Mammary epithelial cell (primary cell): ENCODE measurements at places on chromosomes 3 and 15.

DNA sequence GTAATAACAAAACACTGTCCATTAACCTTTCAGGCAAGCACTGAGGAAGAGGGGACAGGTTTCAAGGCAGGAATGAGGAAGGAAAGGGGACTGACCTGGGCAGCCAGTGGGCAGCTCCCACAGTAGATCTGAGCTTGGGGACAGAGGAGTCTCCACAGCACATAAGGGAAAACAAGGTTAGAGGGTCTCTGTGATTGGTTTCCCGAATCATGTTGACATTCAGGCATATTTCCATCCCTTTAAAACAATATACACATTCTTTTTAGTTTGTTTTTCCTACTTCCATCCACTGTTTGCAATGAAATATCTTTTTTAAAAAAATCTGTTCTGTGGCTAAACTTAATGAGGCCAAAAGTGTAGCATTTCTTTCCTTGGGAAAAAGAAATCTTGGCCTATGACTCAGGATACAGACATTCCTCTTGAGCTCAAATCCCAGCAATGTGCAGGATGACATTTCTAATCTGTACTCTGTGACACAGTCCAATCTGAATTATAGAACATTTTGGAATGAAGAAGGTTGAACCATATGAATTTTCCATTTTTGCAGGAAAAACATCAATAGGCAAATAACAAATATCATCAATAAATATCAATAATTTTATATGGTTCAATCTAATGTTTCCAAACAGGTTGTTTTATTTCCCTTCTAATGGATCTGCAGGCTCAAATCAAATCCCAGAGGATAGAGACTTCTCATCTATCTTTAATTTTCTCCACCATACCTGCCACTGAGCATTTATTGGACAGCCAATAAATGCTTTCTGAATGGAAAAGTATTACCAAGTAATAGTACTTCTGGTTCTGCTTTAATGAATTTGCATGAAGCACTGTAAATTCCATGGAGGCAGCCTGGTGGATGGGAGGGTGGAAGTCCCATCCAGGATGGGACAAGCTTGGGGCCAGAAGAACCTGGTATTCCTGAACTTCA is 54.1 kb downstream of the ITGB5 start:
- no peak for DNase-seq

- DNase-seq, result peak; percentile 45
Measured at GRCh38 chr3:57855281-57855680, 99.2 kb downstream of the SLMAP start.

- DNase-seq, result no peak
Measured at GRCh38 chr3:139318826-139319225, 25.0 kb upstream of the MRPS22 start.

- no peak for DNase-seq
Measured at GRCh38 chr3:115595611-115596275, 27.6 kb upstream of the GAP43 start.

DNA sequence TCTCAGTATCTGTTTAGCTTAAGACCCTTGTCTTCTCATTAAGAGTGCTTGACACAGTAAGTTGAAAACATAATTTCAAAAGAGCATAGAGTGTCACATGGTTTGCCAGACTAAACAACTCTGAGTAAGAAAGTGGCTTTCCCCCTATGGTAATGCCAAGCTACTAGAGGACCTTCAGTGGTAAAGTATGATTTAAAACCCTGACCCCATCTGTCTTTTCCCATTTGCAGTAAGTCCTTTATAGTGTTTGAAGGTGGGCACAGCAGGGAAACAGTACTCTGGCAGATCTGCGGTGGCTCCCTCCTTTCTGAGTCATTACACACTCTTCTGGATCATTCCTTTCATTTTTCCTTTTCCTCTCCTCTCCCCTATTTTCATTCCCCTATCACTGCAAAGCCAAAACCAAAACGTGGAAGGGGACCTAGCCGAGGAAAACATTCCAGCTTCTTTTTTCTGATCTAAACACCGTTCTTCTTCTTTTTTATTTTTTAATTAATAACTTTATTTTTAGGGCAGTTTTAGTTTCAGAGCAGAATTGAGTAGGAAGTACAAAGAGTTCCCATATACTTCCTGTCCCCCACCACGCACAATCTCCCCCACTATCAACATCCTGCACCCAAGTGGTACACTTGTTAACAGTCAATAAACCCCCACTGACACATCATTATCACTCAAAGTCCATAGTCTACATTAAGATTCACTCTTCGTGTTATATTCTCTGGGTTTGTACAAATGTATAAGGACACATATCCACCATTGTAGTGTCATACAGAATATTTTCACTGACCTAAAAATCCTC is 74.7 kb downstream of the PPARG start:
- no peak for DNase-seq

- DNase-seq, result no peak
Measured at GRCh38 chr15:91254766-91255165, 154.7 kb downstream of the SV2B start.

- no peak for DNase-seq
Measured at GRCh38 chr15:70525551-70525950, 237.8 kb downstream of the UACA start.

GRCh38 chr3:18716821-18717220 is 291.7 kb upstream of the SATB1 start:
- no peak for DNase-seq

DNA sequence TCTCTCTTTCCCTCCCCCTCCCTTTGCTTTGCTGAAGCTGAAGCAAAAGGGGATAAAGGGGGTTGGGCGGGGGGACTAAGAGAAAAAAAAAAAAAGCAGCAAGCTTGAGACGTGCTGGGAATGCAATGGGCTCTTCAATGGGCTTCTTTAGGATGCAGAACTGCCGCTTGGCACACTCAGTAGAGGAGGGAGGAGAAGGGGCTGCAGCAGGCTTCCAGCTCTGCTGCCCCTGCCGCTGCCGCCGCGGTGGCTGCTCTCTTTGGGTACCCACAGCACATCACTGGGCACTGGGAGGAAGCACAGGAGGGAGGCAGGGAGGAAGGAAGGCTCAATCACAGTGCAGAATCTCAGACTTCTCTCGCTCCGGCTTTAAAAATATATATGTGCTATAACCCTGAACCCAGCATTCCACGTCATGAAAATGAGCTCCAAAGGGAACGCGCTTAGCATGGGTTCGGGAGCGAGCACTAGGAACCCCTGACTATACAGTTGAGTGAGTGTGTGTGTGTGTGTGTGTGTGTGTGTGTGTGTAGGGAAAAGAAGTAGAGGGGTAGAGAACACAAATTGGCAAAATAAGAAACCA is 3.5 kb downstream of the SLITRK3 start:
- no peak for DNase-seq

- no peak for DNase-seq
Measured at GRCh38 chr15:51782357-51782896, 31.0 kb downstream of the TMOD2 start.

- no peak for DNase-seq
Measured at GRCh38 chr3:78613421-78613879, 1154.3 kb downstream of the ROBO1 start.

- no peak for DNase-seq
Measured at GRCh38 chr3:73621388-73621787, 3.4 kb downstream of the PDZRN3 start.

DNA sequence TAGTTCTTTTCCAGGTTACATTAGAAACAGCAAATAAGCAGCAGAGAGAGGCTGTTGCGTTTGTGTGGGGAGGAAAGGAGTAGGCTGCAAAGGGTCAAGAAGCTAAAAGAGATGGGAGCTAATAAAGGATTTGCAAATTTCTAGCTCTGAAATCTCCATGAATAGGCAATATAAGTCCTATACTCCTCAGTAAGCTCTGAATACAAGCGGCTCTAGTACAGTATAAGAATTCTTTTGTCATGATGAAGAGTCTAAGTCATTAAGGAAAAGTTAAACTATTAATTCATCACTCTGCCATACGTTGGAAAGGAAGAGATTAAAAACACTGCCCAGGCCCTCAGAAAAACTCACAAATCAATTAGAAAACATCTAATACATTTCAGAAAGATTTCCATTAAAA is 59.3 kb downstream of the CEP152 start:
- DNase-seq, result no peak

- peak; percentile 96 for DNase-seq
Measured at GRCh38 chr3:98971169-98971681, 69.7 kb upstream of the DCBLD2 start.

- DNase-seq, result no peak
Measured at GRCh38 chr3:104520228-104520655, 846.5 kb upstream of the ALCAM start.

DNA sequence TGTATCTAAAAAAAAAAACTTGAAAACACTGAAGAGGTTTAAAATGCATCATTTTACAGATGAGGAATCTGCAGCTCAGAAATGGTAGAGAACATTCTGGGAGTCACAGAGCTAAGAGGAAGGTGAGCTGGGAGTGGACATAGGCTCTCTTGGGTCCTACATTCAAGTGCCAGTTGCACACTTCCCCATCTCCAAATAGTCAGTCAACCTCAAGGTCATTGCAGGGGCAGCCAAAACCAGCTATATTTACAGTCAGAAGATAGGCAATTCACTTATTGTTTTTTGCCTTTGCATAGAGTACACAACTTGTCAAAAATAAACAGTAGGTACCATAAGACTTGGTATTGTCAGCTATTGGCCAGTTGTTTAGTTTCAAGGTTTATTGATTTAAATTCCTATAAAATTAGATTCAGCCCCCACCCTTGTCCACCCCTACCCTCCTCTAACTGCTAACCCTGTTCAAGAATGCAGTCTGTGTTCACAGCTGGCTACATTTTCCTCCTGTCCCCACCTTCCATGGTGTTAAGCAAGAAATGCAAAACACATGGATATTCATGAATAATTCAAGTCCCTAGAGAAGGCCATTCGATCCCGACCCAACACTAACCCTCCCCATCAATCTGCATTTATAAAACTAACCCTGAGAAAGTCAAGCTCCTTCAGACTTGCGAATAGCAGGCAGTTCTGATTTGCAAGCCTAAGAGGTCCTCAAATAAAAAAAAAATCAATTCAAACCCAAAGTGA is 567.0 kb upstream of the MCTP2 start:
- DNase-seq, result no peak

DNA sequence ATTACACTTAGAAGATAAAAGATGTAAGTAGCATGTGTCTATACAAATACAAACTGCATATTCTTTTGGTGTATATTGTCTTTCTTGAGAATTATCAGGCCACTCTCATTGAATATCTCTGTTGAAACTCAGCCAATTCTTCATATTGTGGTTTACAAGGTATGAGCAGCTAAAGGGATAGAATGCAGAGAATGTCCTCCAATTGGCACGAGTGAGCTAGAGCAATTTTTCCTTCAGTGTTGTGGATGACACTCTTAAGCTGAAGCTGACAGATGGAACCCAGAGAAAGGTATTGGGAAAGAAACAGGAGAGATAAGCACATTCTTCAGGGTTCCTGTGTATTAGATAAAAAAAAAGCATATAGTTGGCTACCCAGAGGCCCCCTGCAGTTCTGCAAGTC is 453.1 kb downstream of the EPHA3 start:
- peak; percentile 37 for DNase-seq

DNA sequence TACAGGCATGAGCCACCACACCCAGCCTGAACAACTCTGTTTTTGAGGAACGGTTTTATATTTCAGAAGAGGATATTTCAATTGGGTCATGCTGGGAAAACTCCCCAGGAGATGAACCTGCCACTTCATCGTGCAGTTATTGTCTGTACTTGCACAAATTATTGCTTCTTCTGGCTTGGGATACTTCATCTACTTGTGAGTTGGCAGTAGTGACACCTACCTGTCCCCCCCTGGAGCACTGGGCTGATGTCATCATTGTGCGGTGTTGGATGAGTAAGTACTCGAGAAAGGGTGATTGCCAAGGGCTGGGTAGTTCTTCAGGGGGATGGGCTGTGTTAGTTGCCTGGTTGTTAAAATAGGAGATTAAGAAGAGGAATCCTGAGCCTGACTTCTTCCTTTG is 85.1 kb upstream of the SAMMSON start:
- DNase-seq, result peak; percentile 91

DNA sequence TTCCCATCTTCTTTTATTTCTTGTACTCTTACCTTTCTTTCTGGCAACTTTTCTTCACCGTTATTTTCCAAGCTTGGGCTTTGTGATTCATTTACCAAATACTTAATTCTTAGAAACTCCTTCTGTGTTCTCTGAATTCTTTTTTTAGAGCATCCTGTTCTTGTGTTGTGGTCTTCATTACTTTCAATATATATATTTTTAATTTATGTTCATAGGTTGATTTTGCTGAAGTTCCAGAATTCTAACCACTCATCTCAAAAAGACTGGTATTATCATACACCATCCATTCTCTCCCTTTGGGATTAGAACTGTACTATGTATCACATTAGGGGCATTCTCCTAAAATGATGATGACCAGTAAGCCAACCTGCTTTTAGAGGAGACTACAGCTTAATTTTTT is 362.3 kb upstream of the CBLB start:
- DNase-seq, result no peak

DNA sequence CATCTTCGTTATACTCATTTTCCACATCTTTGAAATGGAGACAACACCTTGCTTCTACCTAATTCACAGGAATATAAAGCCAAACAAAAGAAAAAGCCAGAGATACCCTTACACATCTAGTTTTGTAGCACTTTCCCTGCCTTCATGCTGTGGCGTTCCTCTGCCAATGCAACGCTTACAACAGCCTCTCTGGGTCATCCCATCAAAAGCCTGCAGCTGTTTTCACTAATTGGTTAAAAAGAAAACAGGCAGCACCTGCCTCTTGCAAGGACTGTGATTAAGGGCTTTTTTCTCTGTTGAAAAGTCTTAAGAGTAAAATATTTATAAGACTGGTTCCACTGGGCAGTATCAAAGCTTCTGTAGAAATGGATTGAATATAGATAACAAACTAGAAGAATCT is 120.3 kb downstream of the FMN1 start:
- DNase-seq, result no peak

DNA sequence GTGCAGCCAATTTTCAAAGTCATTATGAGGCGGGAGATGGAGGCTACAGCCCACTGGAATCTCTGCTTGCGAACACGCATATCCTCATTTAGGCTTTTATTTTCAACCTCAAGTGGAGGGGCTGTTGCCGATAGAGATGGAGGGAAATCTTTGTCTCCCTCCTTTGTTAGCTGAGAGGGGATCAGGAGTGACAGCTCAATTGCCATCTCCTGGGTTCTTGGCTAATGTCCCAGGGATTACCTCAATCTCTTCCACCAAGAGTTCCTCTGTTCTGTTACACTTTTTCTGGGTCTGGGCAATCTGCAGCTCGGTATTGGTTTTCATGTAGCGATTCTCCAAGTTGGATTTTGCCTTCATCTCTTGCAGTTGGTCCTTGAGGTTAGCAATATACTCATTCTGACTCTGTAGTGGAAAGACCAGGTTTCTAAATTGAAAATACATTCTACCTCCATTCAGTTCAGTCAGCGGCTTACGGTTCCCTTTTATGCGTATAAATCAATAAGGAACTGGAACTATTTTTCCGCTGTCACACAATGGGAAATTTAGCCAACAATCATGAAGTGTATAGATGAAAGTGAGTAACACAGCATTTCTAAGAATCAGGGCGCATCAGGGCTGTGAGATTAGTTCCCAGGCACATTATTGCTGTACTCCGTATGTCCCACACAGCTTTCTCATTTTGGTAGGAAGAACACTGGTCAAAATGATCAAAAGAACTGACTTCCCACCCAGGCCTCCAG is 36.2 kb upstream of the RPL35A start:
- DNase-seq, result no peak

DNA sequence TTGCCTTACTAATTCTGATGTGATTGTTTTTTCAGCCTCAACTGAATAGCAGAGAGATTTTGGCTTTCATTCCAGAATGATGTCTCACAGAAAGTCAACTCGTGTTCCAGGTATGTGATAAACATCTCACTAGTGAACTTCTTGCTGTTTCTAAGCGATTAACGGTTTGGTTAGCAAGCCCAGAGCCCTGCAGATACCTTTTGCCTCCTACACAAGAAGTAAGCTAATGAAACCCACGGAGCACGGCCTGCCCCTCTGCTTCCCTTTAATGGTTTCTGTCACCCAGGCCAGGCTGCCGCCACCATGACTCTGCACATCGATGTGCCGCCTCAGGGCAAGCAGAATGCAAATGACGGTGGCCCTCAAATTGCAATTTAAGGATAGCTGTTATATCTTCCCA is 155.9 kb upstream of the ICE2 start:
- peak; percentile 7 for DNase-seq
